A549 (cell line): ENCODE measurements at places on chromosomes 3 and 15.

- DNase-seq = no peak
Observed at GRCh38 chr15:49148298-49148697, 7.1 kb downstream of the COPS2 start.

- no peak for DNase-seq
Observed at GRCh38 chr3:9101286-9101685, 138.0 kb upstream of the RAD18 start.

DNA sequence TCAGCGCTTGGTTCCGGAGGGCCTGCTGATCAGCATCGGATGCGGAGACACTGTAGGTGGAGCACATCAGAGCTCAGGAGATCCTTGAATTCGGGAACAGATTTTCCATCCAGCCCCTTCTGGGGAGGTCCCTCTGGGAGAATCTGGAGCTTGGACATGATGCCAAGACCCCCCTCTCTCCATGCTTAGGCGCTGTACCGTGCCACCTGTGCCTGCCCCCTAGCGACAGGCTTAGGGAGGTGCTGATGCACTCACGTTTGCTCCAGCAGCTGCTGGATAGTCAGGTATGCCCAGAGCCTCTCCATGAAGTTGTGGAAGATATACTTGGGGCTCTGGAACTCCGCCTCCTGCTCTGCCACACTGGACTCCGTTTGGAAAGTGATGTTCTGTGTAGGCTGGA is 9.7 kb downstream of the ITIH4 start:
- peak; percentile 37 for DNase-seq

DNA sequence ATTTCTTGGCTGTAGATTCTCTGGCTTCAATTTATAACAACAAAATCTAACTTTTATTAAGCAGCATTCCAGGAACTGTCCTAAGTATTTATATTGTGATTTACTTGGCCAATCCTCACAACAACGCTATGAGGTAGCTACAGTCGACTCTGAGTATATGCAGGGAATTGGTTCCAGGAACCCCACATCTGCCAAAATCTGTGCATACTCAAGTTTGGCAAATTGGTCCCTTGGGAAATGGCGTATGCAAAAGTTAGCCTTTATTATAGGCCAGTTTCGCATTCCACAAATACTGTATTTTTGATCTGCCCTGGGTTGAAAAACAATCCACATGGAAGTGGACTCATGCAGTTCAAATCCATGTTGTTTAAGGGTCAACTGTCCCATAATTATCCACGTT is 53.9 kb downstream of the RAP2B start:
- no peak for DNase-seq

DNA sequence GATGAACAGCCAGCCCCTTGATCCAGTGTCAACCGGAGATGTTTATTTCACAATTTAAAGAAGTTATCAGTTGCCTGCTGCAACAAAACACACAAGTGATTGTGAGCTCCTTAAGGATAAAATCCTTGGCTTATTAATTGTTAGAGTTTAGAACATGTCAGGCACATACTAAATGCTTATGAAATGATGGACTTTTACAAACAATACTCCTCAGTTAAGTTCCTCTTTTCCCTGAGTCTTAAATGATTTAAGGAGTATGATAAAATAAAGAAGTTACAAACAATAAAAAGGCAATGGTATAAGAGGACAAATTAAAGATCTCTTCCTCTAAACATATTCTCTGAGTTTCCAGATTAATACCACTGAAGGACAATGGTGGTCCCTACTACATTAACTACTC is 5.7 kb downstream of the GHSR start:
- DNase-seq = no peak

- DNase-seq = no peak
Observed at GRCh38 chr15:84764989-84765388, 16.6 kb downstream of the ZNF592 start.

GRCh38 chr3:151560738-151561137 is 99.9 kb upstream of the IGSF10 start:
- DNase-seq = no peak

- no peak for DNase-seq
Observed at GRCh38 chr15:53833134-53833624, 73.7 kb upstream of the WDR72 start.

DNA sequence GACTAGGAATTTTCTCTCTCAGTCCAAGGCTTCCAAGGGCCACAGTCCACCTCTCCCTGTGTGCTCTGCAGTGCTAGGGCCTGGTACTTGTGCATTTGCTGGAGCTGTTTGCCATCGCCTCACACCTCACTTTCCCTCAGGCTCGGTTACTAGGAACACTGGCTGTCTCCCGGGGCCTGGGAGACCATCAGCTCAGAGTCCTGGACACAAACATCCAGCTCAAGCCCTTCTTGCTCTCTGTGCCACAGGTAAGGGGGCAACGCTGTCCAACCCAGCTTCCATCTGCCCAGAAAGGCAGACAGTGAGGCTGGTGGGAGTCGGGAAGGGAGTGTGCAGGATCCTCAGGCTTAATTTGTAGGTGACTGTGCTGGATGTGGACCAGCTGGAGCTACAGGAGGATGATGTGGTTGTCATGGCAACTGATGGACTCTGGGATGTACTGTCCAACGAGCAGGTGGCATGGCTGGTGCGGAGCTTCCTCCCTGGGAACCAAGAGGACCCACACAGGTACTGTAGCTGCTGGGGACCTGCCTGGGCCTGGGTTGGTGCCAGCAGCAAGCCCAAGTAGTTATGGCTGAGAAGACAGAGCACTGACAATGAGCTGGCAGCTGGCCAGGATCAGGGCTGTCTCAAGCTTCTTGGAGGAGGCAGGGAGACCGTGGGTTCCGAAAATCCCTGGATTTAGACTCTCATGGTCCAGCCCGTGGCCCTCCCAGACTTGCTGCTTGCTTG is 3.4 kb downstream of the PPM1M start:
- DNase-seq = no peak

- no peak for DNase-seq
Observed at GRCh38 chr15:92161039-92161670, 232.5 kb upstream of the ST8SIA2 start.

GRCh38 chr3:105758451-105758850 is 110.4 kb downstream of the CBLB start:
- DNase-seq = no peak

DNA sequence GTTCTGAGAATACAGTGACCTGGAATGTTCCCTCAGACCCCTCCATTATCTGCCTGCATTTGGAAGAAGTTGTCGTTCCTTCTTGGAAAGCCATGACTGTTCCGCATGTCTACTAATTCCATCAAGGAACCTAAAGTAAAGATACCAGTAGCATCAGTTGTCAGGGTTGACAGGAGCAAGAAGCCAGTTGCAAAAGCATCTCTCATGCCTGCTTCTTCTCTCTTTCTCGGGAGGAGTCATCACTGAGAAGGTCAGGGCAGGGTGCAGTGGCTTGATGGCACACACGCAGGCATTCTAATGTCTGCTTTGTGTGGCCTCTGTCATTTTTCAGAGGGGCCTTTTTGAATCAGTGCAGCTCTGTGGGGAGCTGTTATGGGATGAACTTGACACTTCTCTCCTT is 276.6 kb upstream of the TPM1 start:
- DNase-seq = no peak

GRCh38 chr3:161854232-161854771 is 357.7 kb downstream of the OTOL1 start:
- no peak for DNase-seq

GRCh38 chr3:151228666-151229040 is 25.6 kb upstream of the GPR171 start:
- no peak for DNase-seq

DNA sequence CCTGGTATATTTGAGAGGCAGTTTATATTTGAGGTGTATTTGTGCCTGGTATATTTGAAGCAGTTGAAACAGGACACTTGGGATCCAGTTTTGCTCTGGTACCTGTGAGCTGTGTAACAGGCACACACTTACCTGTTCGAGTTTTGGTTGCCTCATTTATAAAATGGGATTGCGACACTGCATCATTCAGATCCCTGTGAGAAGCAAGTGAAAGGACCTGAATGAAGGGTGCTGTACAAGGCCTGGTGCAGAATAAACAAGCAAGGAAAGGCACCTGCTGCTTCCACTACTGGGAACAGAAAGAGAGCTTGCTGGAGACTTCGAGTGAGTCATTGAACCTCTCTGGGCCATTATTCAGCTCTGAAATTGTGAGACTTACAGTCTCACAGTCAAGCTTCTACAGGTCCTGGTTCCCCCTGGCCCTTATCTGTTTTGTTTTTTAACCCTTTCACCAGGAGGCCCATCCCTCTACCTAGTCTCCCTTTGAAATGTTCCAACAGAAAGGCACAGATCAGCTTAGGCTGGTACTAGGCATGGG is 11.5 kb downstream of the FETUB start:
- DNase-seq = no peak

- DNase-seq = no peak
Observed at GRCh38 chr3:13801361-13802204, 78.3 kb downstream of the WNT7A start.

DNA sequence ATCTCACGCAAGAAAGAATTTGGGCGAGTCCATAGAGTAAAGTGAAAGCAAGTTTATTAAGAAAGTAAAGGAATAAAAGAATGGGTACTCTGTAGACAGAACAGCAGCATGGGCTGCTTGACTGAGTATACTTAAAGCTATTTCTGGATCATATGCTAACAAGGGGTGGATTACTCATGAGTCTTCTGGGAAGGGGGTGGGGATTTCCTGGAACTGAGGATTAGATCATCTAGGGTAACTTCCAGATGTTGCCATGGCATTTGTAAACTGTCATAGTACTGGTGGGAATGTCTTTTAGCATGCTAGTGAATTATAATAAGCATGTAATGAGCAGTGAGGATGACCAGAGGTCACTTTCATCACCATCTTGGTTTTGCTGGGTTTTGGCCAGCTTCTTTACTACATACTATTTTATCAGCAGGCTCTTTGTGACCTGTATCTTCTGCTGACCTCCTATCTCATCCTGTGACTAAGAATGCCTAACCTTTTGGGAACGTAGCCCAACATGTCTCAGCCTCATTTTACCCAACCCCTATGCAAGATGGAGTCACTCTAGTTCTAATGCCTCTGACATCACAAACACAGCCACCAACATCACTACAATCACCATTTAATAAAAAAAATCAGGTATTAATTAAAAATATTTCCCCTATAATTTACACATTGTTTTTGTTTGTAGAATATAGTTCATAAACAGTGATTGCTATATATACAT is 890.7 kb upstream of the EPHA6 start:
- DNase-seq = peak; percentile 32

DNA sequence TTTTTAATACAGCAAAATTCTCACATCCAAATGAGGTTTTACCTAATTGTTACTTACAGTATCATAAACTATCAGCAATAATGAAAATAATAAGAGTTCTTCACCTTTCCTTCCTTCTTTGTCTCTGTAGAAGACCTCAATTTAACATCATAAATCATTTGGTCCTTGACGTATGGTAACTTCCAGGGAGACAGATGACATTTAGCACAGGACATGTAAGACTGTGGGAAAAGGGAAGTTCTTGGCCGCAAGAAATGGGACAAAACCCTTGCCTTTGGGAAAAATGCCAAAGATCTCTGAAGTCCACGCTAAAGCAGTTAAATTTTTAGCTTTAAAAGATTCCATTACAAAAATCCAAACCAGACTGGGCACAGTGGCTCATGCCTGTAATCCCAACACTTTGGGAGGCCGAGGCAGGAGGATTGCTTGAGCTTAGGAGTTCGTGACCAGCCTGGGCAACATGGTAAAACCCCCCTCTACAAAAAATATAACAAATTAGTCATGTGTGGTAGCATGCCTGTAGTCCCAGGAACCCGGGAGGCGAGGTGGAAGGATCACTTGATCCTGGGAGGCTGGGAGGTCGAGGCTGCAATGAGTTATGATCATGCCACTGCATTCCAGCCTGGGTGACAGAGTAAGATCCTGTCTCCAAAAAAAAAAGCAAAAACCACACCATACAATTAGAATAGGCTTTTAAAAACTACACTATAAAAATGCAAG is 8.8 kb downstream of the PTPN9 start:
- no peak for DNase-seq

DNA sequence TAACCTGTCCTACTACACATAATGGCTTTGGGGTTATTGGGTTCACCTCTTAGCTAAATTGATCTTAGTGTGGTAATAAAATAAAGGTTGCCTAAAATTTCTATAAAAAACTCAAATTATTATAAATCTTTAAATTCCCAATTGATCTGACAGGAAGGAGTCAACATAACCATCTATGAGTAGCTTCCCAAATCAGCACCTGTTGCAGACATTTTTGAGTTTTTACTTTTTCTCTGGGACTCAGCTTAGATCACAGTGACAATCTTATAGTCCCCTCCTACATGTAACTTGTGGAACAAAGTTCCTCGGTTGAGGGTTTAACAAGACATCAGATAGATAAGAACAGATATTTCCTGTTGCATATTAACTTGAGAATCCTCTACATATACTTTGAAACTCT is 601.0 kb downstream of the TUSC7 start:
- no peak for DNase-seq

- DNase-seq = peak; percentile 49
Observed at GRCh38 chr3:86774082-86774691, 216.8 kb downstream of the VGLL3 start.

- DNase-seq = peak; percentile 37
Observed at GRCh38 chr15:77702211-77702957, 69.7 kb upstream of the LINGO1 start.

DNA sequence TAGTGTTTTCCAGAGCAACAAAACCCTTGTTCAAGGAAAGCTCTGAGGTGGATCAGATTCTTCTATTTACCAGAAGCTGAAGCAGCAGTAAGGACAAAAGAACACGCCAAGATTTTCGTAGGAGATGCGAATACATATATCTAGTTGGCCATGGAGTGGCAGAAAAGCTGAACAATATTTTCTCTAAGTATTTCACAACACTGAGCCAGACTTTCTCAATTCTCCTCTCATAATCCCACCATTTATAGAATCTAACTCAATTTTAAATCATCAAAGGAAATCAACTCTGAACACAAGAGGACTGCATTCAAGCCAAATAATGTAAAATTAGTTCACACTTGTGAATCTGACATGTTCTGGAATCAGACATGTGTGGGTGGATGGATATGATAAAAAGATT is 775.0 kb downstream of the ROBO1 start:
- no peak for DNase-seq

DNA sequence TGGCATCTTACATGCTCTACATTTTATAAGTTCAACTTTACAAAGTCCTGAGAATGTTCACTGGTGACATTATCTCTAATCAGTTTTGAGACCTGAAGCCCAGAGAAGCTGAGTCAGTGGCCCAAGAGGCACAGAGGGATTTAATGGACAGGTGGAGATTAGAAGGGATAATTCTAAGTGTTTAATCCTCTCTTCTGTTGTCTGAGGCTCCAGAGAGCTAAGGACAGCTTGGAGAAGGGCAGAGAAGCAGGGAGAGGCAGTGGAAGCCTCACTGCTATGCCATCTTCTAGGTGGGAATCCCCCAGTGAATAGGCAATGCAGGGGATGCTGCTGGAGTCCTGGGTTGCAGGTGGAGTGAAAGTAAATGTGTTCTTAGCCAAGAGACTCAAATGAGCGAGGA is 369.4 kb upstream of the SLCO3A1 start:
- DNase-seq = no peak
